ENCODE measurements at places on chromosomes 4 and X. TPM values are rescaled to one million over a fixed set of nuclear protein-coding genes. Genes with fewer than 3 reads are reported as not detected.

The EIF1AX gene
- 67.6 TPM for total RNA-seq

The SLITRK4 gene
- total RNA-seq = not detected

The UGT2B11 gene
- not detected for total RNA-seq

The FGD1 gene
- 14.1 TPM for total RNA-seq

The PLS3 gene
- total RNA-seq = 164 TPM

- H3K4me1 ChIP-seq = no peaks in the 10 kb centered on the region
- no peaks in the 10 kb centered on the region for H3K27me3 ChIP-seq
- no peak for DNase-seq
- H3K27ac ChIP-seq = no peak overlapping the region
Measured at GRCh38 chrX:69431420-69431819, 72.7 kb upstream of the NALF2 start.

DNA sequence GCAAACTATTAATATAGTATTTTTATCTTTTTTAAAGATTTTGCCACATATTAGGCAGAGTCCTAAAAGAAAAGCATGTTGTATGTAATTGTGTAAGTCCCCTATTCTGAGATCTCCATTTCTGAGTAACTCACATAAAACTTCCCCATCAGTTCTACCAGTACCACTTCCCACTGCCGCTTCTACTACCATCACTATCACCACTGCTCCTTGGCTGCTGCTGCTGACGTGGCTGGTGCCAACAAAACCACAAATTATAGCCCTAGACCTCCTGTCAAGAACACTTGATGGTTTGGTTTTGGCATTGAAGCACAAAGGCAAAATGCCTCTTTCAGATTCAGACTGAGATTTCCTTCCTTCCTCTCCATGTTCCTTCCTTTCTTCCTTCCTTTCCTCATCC, 106.4 kb downstream of the MMRN1 start:
- no peaks in the 10 kb centered on the region for H3K4me1 ChIP-seq
- no peak overlapping the region for H3K4me3 ChIP-seq
- no peaks in the 10 kb centered on the region for H3K27me3 ChIP-seq
- no peak for DNase-seq
- no peaks in the 10 kb centered on the region for H3K36me3 ChIP-seq

DNA sequence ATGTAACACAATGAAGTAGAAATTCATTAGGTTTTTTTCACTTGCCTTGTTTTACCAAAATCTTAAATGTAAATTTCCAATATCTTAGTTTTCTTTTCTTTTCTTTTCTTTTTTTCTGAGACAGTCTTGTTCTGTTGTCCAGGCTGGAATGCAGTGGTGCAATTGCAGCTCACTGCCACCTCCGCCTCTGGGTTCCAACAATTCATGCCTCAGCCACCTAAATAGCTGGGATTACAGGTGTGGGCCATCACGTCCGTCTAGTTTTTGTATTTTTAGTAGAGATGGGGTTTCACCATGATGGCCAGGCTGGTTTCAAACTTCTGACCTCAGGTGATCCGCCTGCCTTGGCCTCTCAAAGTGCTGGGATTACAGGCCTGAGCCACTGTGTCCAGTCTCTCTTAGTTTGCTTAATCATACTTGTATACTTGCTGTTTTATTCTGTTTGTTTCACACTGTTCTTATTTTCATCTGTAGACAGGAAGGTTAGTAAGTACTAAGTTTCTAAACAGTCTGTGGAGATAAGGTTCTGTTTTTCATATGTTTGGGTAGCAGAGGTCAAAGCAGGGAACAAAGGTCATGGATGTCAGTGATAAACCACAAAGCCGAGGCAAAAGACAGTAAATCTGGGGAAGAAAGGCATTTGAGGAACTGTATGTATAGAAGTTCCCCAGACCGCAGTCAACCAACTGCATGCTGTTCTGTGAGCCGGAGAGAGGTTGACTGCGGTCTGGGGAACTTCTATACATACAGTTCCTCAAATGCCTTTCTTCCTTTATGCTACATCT, 129.1 kb downstream of the CBR4 start:
- no peak for DNase-seq
- H3K4me1 ChIP-seq = no peaks in the 10 kb centered on the region
- H3K4me3 ChIP-seq = no peak overlapping the region
- no peak overlapping the region for H3K27ac ChIP-seq

DNA sequence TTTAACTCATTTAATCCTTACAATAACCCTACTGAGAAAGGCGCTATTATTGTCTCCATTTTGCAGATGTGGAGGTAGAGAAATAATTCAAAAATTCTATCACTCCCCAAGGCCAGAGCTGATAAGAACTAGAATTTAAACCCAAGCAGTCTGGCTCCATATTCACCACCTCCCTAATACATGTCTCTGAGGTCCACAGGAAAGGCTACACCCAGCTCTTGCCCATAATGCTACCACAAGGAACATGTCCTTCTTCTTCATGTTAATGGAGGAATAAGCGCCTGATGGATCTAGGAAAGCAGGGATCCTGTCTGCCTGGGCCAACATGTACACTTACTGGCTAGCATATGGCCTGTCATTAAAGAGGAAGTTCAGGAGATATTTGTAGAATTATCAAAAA, 16.3 kb downstream of the APBB2 start:
- DNase-seq = no peak
- no peaks in the 10 kb centered on the region for H3K36me3 ChIP-seq
- H3K27me3 ChIP-seq = no peaks in the 10 kb centered on the region
- no peak overlapping the region for H3K4me3 ChIP-seq
- H3K27ac ChIP-seq = no peak overlapping the region
- no peaks in the 10 kb centered on the region for H3K4me1 ChIP-seq

GRCh38 chr4:26238778-26239679, 81.8 kb upstream of the RBPJ start:
- no peaks in the 10 kb centered on the region for H3K27me3 ChIP-seq

DNA sequence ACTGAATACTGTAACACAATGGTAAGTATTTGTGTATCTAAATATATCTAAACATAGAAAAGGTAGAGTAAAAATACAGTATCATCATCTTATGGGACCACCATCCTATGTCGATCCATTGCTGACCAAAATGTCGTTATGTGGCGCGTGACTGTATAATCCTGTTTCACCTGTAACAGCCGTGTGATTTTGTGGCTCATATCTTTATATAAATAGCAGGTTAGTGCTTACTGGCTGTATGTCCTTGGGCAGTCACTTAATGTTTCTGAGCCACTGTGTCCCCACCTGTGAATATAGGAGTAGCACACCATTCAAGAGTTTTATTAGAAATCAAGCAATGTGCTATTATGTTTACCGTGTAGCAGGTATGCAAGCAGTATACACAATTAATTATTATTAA, 226.2 kb upstream of the FAT1 start:
- H3K27ac ChIP-seq = no peak overlapping the region
- no peak overlapping the region for H3K4me3 ChIP-seq
- DNase-seq = no peak

DNA sequence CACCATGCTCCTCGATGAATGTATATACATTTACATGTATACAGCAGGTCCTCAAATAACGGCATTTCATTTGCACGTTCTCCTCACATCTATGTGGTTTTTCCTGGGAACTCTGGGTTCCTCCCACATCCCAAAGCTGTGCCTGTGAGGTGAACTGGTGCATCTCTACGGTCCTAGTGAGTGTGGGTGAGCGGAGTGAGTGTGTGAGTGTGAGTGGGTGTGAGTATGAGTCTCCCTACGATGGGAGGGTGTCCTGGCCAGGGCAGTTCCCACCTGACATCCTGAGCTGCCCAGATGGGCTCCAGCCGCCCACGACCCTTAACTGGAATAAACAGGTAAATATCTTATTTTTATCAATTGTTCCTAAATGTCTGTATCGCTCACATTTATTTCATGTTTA, 40.0 kb downstream of the ACSL1 start:
- H3K27me3 ChIP-seq = no peaks in the 10 kb centered on the region
- H3K4me3 ChIP-seq = no peak overlapping the region
- no peaks in the 10 kb centered on the region for H3K36me3 ChIP-seq
- no peak overlapping the region for H3K27ac ChIP-seq
- no peak for DNase-seq
- H3K4me1 ChIP-seq = no peaks in the 10 kb centered on the region

DNA sequence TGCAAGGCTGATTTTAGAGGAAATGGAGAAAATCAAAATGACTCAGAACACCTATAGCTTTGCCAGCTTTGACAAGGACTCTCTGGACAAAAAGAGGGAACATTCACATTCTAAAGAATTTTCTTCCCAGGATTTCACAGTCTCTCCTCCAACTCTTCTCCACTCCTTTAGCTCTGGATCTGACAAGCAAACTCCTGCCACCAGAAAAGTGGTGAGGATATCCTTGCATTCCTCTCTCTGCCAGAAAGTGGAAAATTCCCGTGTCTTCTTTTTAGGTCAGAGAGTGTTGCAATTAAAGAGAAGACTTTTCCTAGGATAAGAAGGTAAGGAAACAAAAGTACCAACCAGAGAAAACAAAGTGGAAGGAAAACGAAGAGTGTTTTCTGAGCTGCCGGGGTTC, 16.1 kb upstream of the PDGFRA start:
- no peak for DNase-seq
- H3K27ac ChIP-seq = no peak overlapping the region
- H3K4me1 ChIP-seq = no peaks in the 10 kb centered on the region
- H3K4me3 ChIP-seq = no peak overlapping the region
- H3K27me3 ChIP-seq = no peaks in the 10 kb centered on the region

GRCh38 chr4:112448306-112449132, 67.5 kb downstream of the NEUROG2 start:
- no peak for DNase-seq
- H3K27ac ChIP-seq = no peak overlapping the region
- H3K4me1 ChIP-seq = no peaks in the 10 kb centered on the region
- H3K36me3 ChIP-seq = no peaks in the 10 kb centered on the region
- no peak overlapping the region for H3K4me3 ChIP-seq
- H3K27me3 ChIP-seq = no peaks in the 10 kb centered on the region

DNA sequence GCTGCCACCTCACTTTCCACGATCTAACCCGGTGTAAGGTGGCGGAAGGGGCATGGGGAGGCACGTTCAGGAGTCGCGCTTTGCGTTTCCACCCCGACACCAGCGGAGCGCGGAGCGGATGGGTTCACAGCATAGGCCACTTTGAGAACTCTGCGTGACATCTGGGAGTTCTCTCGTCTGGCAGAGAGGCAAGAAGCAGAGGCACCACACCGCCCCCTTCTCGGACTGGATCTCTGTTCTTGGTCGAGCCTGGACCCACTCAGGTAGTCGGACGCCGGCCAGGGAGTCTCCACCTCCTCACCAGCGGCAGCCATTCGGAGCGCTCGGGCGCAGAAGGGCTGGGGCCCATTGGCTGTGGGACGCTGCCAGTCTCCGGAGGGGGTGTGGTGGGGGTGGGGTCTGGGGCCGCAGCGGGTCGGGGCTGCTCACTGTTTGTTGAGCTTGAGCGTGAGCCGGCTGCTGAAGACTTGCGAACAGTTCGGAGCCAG, at the start of gene DACH2:
Gene DACH2, plus strand, starts transcription at position 428 of the 488 bp plus-strand sequence.
- H3K27ac ChIP-seq = no peak within 1 kb of the TSS
- H3K4me1 ChIP-seq = no peaks in the 10 kb centered on the region
- peak within 1 kb of the TSS; percentile 77 for H3K4me3 ChIP-seq
- H3K36me3 ChIP-seq = no peaks in the 10 kb centered on the region
- no peak for DNase-seq

DNA sequence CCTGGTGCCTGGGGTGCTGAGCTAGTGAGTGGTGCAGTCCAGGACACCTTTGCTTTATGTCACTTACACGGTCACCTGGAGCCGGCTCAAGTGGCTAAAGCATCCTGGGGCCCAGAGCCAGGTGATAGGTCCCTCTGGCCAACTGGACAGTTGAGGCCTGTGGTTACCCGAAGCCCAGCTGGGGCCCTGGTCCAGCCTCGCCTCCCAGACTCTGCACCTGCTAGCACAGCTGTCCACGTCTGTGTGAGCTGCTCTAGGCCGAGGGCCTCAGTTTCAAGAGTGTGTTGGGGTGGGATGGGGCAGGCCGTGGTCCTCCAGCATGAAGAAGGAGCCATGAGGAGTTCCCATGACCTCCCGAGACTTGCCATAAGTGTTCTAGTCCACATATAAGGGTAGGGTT, 7.7 kb upstream of the ADD1 start:
- H3K4me3 ChIP-seq = no peak overlapping the region
- H3K36me3 ChIP-seq = no peaks in the 10 kb centered on the region
- no peaks in the 10 kb centered on the region for H3K4me1 ChIP-seq
- H3K27me3 ChIP-seq = no peaks in the 10 kb centered on the region
- DNase-seq = no peak

DNA sequence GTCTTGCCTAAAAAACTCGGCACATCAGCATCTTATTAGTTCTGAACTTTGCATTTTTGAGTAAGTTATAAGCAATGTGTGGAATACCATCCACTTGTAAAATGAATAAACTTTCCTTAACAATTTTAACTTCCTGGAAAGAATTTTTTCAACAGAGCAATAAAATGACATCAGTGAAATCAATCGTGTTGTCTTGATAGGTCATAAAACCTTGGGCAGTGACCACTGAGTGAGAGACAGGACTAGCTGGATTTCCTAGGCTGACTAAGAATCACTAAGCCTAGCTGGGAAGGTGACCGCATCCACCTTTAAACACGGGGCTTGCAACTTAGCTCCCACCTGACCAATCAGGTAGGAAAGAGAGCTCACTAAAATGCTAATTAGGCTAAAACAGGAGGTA, 403.0 kb upstream of the CNKSR2 start:
- H3K27me3 ChIP-seq = no peaks in the 10 kb centered on the region
- no peak overlapping the region for H3K4me3 ChIP-seq
- DNase-seq = no peak
- H3K27ac ChIP-seq = no peak overlapping the region
- H3K4me1 ChIP-seq = no peaks in the 10 kb centered on the region

DNA sequence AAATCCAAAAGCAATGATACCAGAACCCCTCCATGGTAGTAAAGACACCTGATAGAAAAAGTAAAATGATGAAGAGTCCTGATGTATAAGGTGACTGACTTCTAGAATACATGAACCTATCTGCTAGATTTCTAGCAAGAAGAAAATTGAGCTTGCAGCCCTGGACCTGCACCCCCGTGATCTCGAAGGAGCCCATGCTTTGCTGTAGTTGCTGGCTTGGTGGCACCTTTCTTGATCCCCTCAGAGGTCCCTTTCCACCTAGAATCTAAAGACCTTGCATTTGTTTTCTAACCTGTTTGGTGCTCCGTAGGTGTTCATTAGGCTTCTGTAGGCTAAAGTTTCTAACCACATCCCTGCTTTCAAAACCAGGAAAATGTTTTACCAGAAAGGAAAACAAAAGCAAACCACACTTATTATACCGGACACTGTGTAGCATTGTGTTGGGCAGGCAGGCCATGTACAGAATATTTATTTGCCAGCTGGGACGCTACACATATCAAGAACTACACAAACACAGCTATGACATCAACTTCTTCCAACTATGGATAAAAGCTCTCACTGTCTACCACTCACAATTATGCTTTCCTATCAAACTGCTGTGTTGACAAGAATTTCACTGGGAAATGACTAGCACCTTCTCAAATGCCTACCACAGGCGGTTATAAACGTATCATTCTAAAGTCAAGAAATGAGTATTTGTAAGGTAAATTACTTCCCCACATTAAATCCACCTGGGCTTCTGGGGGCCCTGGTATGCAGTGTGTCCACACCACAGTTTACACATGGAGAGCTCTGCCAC, 316.2 kb downstream of the UNC5C start:
- H3K27me3 ChIP-seq = no peaks in the 10 kb centered on the region
- no peak overlapping the region for H3K27ac ChIP-seq
- no peak for DNase-seq
- no peaks in the 10 kb centered on the region for H3K4me1 ChIP-seq

All from Panc1 (cell line).